Subcutaneous adipose tissue (tissue), 4 donors: ENCODE measurements at places on chromosomes 6 and 20. TPM values are rescaled to one million over a fixed set of nuclear protein-coding genes. Genes with fewer than 3 reads are reported as not detected.

The ALDH8A1 gene
- not detected for total RNA-seq

The THBS2 gene
- total RNA-seq = 86.7 TPM

The HRH3 gene
- total RNA-seq = not detected

The DPPA5 gene
- total RNA-seq = not detected

The ZKSCAN3 gene
- 3.1 TPM for total RNA-seq

The SLC17A1 gene
- total RNA-seq = not detected

The CST7 gene
- 1.1 TPM for total RNA-seq

The OVOL2 gene
- total RNA-seq = not detected

The SLC25A27 gene
- total RNA-seq = 23.8 TPM

The C6orf89 gene
- total RNA-seq = 36.2 TPM

The SDHAF4 gene
- total RNA-seq = 11.0 TPM

The KIF13A gene
- 56.1 TPM for total RNA-seq

The BFSP1 gene
- total RNA-seq = 0.33 TPM

The RAET1L gene
- total RNA-seq = not detected

The CGA gene
- total RNA-seq = not detected

The DNMT3B gene
- 0.22 TPM for total RNA-seq

The MDC1 gene
- 10.6 TPM for total RNA-seq

The RFX6 gene
- total RNA-seq = not detected

The PDE7B gene
- total RNA-seq = 12.6 TPM

The POPDC3 gene
- total RNA-seq = not detected

The TRIM31 gene
- total RNA-seq = not detected

The GRM4 gene
- not detected for total RNA-seq

The AGER gene
- total RNA-seq = 5.5 TPM

The HLA-DOA gene
- total RNA-seq = 4.6 TPM

The DYNLRB1 gene
- 125 TPM for total RNA-seq
